ENCODE measurements at places on chromosomes 2 and 18.

DNA sequence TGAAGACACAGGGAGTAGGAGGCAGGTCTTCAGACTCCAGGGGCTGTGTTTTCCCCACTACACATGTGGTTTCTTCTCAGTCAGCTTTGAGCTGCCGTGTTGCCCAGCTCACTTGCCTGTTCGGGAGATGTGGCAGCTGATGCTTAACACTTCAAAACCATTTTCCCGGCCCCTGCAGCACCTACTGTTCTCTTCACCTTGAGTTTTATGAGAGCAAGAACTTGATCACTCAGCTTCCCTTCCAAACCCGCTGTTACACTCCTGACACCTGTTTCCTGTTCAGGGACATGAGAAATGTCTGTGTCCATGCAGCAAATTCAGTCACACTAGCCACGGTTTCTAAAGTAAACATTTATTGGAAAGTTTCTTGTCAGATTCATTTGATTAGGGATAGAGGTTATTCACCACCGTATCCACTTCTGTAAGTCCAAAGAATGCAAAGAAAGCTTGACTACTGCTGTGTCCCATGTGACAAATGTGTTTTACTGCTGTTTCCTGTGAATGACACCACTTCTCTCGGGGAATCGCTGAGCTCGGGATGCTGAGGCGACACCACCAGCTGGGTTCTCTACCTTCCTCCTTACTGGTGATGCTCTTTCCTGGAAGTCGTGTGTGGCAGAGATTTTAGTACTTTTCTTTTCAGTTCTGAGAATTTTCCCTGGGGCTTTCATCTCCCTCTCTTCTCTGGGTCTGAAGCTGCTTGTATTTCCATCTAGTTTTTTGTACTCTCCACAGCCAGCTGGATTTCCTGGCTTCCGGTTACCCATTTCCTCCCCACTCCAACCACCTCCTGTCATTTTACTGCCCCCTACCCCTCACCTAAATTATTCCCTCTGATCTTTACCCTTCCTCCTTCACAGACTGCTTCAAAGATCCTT lies 91.7 kb downstream of the KLF7 start:
- peak; percentile 42 for DNase-seq

GRCh38 chr2:217095511-217096205 lies 235.8 kb upstream of the TNP1 start:
- DNase-seq = no peak

- DNase-seq = no peak
Measured at GRCh38 chr2:252001-252602, 11.7 kb downstream of the SH3YL1 start.

- no peak for DNase-seq
Measured at GRCh38 chr2:135790423-135790822, 46.6 kb downstream of the LCT start.

- no peak for DNase-seq
Measured at GRCh38 chr2:219520079-219520478, 5.8 kb downstream of the ASIC4 start.

- DNase-seq = no peak
Measured at GRCh38 chr2:195722075-195722474, 65.0 kb downstream of the SLC39A10 start.

GRCh38 chr2:46535360-46535759 lies 56.0 kb downstream of the TMEM247 start:
- DNase-seq = no peak

- DNase-seq = no peak
Measured at GRCh38 chr2:143379955-143380354, 250.7 kb downstream of the ARHGAP15 start.

DNA sequence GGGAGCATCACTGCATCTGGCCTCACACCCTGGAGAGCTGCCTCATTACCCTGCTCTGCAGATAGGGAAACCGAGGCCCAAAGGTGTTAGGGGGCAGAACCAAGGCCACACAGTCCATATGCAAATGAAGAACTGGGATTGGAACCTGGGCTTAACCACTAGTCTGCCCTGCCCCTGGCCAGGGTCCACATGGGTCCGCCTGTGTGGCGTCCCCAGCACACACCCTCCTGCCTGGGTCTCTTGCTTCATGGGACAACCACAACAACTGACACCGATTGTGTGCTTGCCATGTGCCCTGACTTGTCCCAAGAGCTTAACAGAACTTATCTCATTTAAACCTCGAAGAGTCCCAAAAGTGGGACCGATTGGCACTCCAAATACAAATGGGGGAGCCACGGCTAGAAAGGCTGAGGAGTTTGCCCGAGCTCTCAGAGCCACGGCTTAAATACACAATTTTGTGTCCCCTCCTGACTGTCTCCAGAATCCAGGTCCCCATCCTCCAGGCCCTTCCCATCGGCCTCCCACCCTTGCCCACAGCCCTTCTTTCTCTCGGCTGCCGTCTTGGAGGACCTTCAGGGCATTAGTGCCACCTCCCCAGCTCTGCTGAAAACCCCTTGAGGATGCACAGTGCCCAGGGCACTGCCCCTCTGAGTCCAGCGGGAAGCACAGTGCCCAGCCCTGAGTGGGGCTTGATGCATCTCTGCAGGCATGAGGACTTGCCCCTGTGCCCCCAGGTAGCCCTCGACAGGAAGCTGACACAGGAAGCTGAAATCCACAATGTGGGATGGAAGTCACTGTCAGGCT lies 5.8 kb upstream of the DUSP2 start:
- no peak for DNase-seq

- DNase-seq = no peak
Measured at GRCh38 chr2:207913772-207914358, 111.5 kb downstream of the PLEKHM3 start.

GRCh38 chr2:103875531-103875930 lies 978.4 kb upstream of the POU3F3 start:
- DNase-seq = no peak

DNA sequence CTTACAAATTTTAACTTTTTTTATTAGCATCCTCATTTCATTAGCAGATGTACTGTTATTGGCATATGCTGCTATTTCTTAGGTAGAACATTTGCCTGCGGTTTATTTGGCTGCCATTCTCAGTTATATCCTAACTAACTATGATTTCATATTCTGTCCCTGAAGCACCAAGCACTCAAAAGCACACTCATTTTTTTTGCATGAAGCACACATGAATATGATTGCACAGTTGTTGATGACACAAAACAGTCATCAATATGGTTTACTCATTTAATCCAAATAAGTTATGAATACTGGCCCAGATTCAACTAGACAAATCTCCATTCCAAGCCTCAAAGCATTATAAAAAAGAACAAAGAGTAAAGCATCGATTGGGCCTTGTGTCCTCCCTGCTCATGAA lies 129.4 kb upstream of the CNTNAP5 start:
- DNase-seq = no peak

GRCh38 chr2:239729681-239730566 lies 295.2 kb downstream of the NDUFA10 start:
- no peak for DNase-seq

GRCh38 chr18:35050028-35050546 lies 8.9 kb downstream of the MAPRE2 start:
- DNase-seq = no peak

- no peak for DNase-seq
Measured at GRCh38 chr2:38148501-38148900, 72.5 kb upstream of the CYP1B1 start.

DNA sequence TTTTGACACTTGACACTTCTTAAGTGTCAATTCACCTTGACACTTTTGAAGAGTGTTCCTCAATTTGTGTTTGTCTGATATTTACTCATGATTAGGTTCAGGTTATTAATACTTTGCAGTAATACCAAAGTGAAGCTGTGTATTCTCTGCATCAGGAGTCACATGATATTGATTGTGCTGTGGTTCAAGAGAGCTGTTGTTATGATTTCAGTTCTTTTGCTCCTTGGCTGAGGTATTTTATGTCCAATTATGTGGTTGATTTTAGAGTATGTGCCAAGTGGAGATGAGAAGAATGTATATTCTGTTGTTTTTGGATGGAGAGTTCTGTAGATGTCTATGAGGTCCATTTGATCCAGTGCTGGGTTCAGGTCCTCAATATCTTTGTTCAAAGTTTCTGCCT lies 17.2 kb downstream of the EHBP1 start:
- DNase-seq = no peak

DNA sequence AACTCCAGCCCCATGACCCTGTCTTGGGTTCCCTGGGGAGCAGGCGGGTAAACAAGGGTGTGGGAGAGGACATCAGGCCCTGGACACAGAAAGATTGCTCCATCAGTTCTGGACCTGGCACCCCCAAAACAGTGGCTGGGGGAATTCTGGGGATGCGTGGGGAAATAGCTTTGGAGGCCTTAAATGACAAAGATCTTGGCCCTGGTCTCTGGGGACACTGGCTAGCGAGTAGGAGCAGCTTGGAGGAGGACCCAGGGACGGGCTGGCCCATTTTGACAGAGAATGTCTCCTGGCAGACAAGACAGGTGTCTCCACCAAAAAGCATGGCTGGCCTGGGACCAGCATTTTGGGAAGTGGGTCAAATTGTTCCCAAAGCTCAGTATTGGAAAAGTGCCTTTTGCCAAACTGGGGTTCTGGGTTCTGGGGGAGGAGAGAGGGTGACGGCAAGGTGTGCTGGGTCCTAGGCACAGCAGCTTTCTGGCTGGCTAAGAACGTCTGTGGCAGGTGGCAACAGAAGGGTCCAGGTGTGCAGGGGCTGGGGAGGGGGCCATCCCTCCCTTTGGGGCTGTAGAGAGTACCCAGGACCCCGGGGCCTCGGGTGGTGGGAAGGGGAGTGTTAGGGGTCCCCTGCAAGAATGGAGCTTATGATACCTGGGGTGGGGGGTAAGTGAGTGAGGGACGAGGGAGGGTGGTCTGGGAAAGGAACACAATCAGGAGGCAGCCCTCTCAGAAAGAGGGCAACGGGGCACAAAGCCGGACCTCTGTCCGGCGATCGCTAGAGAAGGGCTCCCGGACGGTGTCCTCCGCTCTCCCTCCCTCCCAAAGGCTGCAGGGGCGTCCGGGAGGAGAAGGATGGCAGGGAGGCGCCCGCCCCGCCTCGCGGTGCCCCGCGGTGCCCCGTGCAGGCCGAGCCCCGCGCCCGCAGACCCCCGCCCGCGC lies 556 bp downstream of the CYRIA start:
- no peak for DNase-seq

- no peak for DNase-seq
Measured at GRCh38 chr18:54140641-54141040, 83.8 kb downstream of the MBD2 start.

GRCh38 chr2:173151671-173152401 lies 76.2 kb downstream of the MAP3K20 start:
- no peak for DNase-seq

- no peak for DNase-seq
Measured at GRCh38 chr2:54639609-54640008, 83.9 kb upstream of the EML6 start.

GRCh38 chr2:104848526-104848925 lies 5.4 kb upstream of the POU3F3 start:
- DNase-seq = no peak

GRCh38 chr2:199692489-199692888 lies 158.5 kb downstream of the FTCDNL1 start:
- DNase-seq = no peak

DNA sequence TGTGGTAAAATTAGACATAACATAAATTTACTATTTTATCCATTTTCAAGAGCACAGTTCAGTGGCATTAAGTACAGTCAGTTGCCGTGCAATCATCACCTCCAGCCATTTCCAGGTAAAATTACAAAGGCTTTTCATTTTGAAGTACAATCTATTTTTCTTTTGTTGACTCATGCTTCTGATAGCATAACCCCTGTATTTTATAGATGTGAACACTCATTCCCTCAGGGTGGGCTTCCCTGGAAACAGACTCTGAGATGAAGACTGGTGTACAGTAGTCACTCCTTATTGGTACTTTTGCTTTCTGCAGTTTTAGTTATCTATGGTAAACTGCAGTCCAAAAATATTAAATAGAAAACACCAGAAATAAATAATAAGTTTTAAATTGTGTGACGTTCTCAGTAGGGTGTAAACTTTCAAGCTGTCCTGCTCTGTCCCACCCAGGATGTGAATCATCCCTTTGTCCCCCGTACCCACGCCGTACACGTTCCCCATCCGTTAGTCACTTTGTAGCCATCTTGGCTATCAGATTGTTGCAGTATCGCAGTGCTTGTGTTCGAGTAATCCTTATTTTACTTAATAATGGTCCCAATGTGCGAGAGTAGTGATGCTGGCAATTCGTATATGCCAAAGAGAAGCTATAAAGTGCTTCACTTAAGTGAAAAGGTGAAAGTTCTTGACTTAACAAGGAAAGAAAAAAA lies 41.1 kb upstream of the NAB1 start:
- DNase-seq = no peak

- no peak for DNase-seq
Measured at GRCh38 chr18:48921305-48922225, 29.2 kb downstream of the SMAD7 start.

- DNase-seq = no peak
Measured at GRCh38 chr2:55109219-55109891, 59.1 kb upstream of the RTN4 start.

DNA sequence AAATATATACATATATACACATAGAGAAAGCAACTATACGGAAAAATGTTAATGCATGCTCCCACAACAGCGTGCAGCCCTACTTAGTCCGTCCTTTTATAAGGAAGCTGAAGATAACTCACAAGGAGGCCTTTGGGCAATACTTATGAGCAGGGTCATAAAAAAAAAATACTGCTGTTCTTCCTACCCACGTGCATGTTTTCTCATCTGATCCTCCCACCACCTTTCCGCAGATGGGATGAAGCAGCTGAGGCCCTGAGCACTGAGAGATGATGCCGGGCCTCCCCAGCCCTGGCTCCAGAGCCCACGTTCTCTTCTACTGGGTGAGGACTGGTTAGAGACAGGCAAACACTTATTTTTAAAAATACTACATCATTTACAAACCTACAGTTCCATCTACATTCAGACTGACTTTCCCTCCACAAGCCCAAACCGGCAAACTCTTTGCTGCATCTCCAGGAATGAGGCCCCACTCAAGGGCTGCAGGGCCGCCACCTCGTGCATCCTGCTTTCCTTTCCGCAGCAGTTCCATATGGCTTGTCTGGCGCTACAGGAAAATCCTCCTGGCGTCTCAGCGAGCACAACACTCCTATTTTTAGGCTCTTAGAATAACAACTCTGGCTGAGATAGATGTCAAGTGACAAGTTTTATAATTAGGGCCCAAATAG lies 41.6 kb downstream of the TBC1D8 start:
- DNase-seq = no peak

- DNase-seq = no peak
Measured at GRCh38 chr2:190807886-190808285, 72.7 kb upstream of the GLS start.

DNA sequence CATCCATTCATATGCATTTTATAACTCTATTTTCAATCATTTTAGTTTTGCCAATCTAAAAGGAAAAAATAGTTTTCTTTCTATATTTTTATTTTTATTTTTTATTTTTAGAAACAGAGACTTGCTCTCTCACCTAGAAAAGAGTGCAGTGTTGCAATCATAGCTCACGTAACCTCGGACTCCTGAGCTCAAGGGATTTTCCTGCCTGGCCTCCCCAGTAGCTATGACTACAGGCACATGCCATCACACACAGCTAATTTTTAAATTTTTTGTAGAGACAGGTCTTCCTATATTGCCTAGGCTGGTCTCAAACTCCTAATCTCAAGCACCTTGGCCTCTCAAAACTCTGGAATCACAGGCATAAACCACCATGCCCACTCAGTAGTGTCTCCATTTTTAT lies 125.5 kb upstream of the XIRP2 start:
- DNase-seq = no peak

GRCh38 chr2:106353676-106354075 lies 114.5 kb downstream of the RGPD3 start:
- DNase-seq = no peak
